ENCODE measurements at places on chromosomes 4 and X.

DNA sequence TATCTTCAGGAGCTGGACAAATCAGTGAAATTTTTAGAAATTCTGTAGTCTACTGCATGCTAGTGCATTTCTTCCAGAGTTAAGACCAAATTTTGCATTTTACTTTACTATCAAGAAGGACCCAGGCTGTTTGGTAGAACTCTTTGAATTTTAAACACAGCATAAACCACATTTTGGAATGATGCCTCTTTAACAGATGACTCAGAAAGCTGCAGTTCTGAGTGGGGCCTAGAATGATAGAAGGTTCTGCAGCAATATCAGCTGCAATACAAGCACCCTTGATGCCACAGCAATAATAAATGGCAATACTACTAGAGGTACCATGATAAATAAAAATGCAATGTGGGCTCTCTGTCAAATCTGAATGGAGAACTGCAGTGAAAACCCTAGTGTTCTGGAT is 198.7 kb downstream of the TMA16 start:
- DNase-seq = no peak

GRCh38 chr4:96992443-96992842 is 1150.8 kb downstream of the STPG2 start:
- DNase-seq = no peak

- no peak for DNase-seq
Measured at GRCh38 chr4:78566834-78567499, 15.4 kb downstream of the ANXA3 start.

GRCh38 chr4:111941957-111942356 is 203.3 kb upstream of the FAM241A start:
- no peak for DNase-seq

- no peak for DNase-seq
Measured at GRCh38 chrX:145990051-145990450, 172.4 kb downstream of the SLITRK2 start.

GRCh38 chr4:80271801-80272200 is 5.3 kb downstream of the FGF5 start:
- DNase-seq = no peak

DNA sequence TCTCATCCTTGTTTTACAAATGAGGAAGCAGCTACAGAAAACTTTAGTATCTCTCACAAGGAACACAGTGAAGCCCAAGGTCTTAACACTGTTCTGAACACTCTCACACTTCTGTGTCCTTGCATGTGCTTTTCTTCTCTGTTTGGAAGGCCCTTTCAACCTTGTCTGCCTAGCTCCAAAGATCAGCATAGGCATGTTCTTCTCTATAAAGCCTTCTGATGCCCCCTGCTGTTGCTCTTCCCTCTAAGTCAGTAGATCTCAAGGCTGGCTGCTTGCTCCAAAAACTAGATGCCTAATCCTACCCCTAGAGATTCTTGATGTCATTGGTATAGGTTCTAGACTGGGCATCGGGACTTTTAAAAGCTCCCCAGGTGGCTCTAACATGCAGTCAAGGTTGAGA is 5.9 kb downstream of the APOO start:
- peak; percentile 13 for DNase-seq

DNA sequence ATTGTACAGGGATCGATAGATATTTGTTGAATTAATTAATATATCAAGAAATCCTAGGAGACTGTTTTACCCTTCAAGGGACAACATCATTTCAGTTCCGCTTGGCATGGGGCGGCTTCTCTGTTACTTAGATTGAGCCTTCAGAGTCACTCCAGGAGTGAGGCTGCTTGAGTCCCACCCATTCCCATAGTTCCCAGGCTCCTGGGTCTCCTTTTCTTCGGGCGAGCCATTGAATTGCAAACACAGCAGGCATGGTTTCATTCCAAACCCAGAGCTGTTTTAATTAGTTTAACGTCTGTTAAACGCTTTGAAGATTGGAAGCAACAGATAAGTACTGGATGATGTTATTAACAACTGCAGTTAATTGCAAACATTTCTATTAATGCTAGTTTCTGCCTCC is 571 bp upstream of the EDA start:
- DNase-seq = no peak

All from stimulated activated naive CD8-positive, alpha-beta T cell treated with anti-CD3 and anti-CD28 coated beads, Interleukin-15, amount 100 ng/mL, for 72 hours (primary cell).